Hematopoietic multipotent progenitor cell treated with erythropoietin and hydrocortisone succinate and interleukin-3 and kit ligand, for 4 days (in vitro differentiated cells): ENCODE measurements at places on chromosomes 16 and 17.

DNA sequence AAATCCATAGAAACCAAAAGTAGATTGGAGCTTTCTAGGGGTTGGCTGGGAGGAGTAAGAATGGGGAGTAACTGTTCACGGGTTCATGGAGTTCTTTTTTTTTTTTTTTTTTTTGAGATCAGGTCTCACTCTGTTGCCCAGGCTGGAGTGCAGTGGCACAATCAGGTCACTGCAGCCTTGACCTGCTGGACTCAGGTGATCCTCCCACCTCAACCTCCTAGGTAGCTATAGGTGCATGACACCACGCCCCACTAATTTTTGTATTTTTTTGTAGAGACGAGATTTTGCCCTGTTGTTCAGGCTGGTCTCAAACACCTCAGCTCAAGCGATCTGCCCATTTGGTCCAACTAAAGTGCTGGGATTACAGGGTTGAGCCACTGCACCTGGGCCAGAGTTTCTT lies 1.5 kb downstream of the NMRAL1 start:
- no peak for DNase-seq

DNA sequence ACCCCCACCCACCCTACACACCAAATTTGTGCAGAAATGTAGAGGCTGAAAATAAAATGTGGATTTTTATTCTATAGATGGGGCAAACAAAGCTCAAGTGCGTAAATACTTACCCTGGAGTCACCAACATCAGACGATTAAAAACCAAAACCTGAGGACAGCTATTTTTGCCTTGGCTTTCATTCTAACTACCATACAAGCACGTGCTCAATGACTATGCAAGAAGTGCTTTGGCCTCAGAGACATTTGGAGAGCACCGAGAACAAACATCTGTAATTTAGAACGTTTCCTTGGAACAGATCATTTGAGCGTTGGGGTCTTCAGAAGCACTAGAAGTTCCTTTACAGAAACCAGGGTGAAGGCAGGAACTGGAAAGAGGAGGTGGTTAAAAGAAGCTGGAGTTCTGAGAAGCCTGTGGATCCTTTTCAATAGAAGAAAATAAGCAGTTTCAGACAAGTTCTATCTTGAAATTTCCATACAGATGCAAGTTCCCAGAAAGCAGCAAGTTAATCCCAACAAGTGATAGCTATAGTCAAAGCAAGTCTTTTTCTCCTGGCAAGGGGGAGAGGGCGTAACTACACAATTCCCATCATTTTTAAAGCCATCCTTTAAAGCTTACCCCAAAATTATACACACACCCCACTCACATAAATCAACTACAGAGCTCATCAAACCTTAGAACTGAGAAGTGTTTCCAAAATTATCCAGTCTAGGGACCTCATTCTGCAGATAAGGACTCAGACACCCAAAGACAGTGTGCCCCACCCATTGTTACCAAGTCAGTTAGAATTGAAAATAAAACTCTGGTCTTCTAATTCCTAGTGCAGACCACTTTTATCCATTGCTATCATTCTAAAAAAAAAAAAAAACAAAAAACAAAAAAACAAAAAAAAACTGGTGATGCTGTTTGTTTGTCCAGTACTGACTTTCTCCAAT lies 29.6 kb upstream of the CDRT4 start:
- peak; percentile 60 for DNase-seq

GRCh38 chr16:4051591-4051990 lies 64.7 kb downstream of the ADCY9 start:
- no peak for DNase-seq

- peak; percentile 31 for DNase-seq
Observed at GRCh38 chr17:18851201-18851600, 6.7 kb upstream of the PRPSAP2 start.

DNA sequence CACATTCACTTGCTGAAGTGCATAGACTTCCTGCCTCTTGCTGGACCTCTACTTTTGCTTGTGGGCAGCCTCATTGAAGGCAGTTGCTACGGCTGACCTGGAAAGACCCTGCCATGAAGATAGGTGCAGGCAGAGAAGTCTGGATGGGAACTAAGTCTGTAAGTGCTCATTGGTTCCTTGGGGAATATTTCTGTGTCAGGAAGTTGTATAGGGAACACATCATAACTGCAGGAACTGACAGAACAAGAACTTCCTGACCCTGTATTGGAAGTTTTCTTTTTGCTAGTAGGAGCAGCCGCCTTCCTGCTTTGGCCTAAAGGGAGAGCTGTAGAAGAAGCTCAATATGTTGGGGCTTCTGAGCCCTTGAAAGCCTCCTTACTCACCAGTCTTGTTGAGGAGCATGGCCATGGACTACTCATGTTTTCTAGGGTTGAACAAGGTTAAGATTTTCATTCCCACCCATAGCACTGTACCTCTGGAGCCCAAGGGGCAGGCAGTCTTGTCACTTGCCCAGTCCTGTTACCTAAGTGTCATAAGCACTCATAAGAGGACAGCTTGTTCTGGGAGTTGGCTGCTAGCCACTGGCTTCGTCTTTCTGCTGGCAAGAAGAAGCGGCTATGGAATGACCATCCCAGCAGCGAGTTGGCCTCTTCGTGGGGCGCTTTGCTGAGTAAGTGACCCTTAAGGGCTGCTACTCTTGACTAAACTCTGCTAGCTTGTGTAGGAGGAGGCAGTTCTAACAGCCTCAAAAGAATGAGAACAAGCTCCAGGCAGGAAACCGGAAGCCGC lies 7.2 kb downstream of the UBFD1 start:
- DNase-seq: no peak

DNA sequence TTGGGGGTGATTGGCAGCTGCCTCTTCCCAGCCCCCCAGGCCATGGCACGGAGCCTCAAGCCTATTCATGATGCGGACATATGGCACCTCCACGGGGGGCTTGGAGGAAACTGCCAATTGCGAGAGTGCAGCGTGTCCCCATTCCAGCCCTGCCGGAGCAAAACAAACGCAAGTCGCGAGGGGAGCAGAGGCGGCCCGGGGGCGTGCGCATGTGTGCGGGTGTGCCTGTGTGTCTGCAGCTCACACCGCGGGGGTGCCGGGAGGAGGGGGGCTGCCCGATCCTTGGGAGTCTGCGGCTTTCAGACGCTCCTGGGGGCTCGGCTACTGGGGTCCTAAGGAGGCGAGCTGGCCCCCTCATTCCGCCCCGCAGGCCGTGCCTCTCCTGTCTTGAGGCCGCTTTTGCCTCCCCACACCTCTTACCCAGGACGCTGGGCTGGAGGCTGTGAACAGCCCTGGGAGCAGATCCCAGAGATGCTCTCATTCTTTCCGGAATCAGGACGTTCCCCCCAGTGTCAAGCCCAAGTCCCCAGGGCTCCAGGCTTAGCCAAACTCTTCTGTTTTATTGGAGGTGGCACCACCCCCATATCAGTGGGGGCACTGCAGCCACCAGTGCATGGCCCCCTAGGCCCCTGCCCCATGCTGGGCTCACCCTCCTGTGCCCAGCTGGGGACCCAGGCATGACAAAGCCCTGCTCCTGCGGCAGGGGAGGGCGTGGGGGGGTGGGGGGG lies 29.1 kb downstream of the ENDOV start:
- DNase-seq: no peak

DNA sequence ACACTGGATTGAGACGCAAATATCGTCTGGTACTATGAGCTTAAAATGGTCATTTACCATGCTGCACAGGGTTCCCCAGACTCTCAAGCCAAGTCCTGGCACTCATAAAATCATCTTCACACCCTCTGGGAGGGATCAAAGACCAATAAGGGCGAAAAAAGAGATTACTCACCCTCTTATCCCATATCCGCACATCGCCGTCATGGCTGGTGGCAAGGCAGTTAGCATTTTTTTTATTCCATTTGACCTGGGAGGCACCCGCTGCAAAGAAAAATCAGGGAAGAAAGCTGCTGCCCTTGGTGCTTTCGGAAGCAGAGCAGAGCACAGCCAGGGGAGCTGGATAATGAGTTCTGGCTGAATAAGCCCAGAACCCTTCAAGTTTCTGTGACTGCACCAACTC lies 42.4 kb downstream of the WDR59 start:
- peak; percentile 20 for DNase-seq

DNA sequence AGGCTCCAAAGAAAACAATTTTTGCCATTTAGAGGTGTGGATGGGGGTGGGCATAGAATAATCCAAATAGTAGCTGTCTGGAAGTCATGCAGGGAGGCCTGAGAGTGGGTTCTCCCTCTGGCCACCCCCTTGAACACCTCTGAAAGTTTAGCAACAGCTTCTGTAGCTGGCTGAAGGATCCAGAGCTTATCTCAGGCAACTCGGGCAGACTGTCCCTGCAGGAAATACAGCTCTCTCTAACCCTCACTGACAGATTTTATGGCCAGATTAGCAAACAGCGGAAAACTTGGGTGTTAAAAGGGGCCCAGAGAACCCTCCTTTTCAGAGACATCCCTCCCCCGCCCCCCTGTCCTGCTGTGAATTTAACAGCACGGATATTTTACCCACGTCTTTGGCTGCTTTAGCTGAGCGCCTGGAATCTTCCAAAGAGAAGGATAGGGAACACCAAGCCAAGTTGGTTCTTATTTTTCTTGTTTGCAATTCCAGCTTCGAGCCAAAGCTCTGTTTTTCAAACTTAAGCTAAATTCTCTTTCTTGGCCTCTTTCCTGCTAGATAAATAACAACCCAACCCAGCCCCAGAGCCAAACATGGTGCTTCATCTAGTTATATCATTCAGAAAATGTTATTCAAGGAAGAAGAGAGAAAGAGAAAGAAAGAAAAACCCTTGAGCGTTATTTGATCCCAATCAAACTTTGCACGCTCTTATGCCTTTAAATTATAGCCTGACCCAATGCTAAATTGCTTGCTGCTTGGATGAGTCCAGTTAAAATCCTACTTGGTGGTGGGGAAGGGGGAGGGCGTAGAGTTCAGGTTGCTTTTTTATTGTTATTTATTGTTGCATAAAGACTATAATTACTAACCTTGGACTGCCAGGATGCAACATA lies 2.3 kb upstream of the HOXB2 start:
- peak; percentile 96 for DNase-seq

DNA sequence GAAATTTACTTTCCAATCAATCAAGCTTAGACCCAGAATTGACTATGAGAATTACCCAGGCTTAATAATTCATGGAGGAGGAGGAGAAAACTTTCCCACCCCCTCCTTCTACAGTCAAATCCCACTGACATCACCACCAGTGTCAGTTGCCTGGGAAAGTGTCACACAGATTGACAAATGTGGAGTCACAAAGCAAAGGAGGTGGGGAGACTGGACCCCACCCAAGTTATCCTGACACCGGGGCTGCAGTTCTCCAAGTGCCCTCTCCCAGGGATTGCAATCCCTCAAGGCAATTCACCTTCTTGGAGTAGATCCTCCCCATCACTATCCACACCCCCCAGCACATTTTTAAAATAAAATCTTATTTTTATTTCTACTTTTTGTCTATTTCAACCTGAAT lies 100.2 kb upstream of the CDH11 start:
- no peak for DNase-seq

DNA sequence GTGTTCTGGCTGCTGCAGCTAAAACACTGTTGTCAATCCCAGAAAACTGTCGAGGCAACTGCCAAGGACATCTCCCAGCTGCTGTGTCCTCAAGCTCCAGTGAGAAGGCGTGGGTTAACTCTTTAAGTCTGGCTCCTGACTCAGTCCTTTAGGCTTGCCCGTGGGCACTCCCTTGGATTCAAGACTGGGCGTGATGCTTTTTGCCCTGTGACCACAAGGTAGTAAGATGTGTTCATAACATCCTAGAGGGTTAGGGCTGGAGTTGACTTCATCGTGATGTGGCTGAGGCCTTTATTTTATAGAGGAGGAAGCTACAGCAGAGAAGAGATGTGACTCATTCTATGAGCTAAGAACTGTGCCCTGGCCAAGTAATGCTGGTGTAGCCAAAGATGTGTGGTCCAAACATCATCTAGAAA lies 50.9 kb upstream of the TEKT3 start:
- DNase-seq: no peak

DNA sequence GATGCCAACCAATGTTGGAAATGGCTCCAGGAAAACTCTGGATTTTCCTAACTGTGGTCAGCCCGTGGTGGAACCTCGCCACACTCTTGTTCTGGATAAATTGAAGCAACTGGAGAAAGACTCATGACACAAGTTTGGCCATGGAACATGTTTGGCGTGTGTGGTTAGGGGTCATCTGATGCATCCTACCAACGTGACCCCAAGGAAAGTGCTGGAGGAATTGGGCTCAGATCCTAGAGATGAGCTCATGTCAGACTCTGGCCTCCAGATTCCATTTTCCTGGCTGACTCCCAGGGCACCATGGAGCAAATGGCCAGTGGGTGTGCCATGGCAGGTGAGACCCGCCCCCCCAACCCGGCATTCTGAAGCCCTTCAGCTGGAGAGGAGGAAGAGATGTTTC lies 58.5 kb downstream of the CACNG5 start:
- DNase-seq: no peak

GRCh38 chr16:15650698-15651171 lies 690 bp downstream of the NDE1 start:
- DNase-seq: peak; percentile 62

DNA sequence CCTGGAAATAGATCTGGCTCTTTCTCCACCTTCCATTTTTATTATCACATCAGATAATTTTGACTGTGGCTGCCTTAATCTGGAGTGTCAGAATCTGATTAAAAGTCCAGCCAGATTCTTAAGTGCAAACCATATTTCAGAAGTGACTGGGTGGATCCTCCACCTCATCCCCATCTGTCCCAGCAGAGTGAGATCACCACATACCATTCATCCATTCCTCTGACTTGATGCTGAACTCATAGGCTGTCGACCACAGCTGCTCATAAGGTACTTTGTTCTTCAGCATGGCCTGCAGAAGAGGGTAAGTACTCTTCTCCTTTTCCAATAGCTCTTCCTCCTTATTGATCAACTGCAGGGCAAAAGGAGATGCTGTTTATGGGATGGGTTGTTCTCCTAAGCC lies 53.5 kb downstream of the DNAH3 start:
- DNase-seq: no peak

DNA sequence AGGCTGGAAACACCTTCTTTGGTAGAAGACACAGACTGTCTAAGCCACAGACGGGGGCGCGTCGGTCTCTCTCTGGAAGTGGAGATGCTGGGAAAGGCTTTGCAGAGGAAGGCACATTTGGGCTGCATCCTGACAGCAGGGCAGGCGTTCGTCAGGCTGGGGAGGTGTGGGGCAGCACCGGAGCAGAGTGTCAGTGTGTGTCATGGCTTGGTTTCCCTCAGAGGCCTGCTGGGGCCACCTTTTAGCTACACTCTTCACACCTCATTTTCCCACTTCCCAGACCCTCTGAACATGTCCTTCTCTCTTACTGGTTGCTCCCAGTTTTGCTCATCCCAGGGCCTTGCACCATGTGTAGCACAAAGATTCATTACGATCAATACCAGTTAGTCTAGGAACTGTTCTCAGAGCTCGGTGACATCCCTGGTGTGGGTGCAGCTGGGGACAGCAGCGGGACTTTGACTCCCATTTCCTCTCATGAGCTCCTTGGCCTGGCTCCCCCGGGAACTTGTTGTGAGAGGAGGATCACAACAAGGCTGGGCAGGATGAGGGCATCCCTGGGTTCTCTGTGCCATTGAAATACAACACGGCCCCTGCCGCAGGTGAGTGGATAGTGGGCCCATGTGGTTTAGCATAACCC lies 33.1 kb downstream of the SMARCE1 start:
- no peak for DNase-seq

GRCh38 chr17:40818343-40818732 lies 4.1 kb downstream of the KRT10 start:
- DNase-seq: peak; percentile 14

GRCh38 chr17:83024218-83024971 lies 55.0 kb upstream of the METRNL start:
- peak; percentile 37 for DNase-seq
